ENCODE measurements at places on chromosomes 3 and 15.
A peak's percentile ranks its signal among the peaks of the same experiment; 100 is the strongest.

DNA sequence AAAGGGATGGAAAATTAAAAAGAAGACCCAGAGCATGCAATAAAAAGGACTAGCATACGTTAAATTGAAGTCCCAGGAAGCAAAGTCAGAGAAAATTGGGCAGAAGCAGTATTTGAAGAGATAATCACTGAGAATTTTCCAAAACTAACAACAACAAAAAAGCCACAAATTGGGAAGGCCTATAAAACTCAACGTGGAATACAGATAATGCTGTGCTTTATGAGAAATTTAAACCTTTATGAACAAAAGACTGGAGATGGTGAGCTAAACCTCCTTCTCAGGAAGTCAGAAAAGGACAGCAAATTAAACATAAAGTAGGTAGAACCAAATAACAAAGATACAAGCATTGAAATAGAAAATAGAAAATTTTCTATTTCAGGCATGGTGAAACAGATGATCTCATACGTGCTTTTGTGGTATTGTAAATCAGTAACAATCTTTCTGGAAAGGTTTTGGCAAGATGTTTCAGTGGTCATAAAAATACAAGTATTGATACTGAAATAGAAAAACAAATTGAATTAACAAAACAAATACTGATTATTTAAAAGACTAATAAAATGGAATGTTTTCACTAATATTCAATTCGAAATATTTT, 55.6 kb downstream of the LYSMD4 start:
- DNase-seq, result no peak

- DNase-seq, result no peak
Measured at GRCh38 chr3:106345353-106346027, 476.7 kb upstream of the CBLB start.

GRCh38 chr3:46221391-46221790, 13.3 kb upstream of the CCR1 start:
- peak; percentile 76 for DNase-seq

DNA sequence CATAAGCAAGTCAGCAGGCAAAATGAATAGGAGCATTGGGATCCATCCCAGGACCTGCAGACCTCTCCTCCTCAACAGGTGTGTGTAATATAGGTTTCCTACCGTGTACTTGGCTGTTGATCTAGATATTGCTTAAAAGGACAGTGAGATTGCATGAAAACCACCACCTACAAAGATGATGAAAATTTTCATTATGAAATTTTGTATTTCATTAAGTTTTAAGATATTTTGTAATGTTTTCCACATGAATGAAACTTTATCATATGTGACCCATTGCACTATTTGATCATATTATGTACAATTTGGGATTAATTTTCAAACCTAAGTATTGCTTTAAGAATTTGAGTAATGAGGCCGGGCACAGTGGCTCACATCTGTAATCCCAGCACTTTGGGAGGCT, 94.3 kb upstream of the TRPM1 start:
- no peak for DNase-seq

GRCh38 chr3:176623468-176624150, 573.7 kb downstream of the TBL1XR1 start:
- no peak for DNase-seq

GRCh38 chr3:71127052-71127831, 456.3 kb downstream of the FOXP1 start:
- peak; percentile 12 for DNase-seq

DNA sequence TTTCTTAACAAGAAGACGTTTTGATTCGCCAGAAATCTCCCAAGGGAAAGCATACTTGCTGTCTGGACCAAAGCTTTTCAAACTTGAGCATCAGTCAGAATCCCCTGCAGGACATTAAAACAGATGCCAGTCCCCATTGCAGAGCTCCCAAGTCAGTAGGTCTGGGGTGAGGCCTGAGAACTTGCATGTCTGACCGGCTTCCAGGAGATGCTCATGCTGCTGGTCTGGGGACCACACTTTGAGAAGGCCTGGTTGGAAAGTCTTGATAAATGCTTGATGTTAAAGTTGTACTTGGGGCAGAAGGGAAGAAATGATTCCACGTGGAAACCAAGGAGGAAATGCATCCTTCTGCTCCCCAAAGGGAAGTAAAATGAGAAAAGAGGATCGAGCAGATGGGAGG, 24.3 kb upstream of the CAV3 start:
- no peak for DNase-seq

- DNase-seq, result no peak
Measured at GRCh38 chr3:43005981-43006380, 26.9 kb downstream of the GASK1A start.

DNA sequence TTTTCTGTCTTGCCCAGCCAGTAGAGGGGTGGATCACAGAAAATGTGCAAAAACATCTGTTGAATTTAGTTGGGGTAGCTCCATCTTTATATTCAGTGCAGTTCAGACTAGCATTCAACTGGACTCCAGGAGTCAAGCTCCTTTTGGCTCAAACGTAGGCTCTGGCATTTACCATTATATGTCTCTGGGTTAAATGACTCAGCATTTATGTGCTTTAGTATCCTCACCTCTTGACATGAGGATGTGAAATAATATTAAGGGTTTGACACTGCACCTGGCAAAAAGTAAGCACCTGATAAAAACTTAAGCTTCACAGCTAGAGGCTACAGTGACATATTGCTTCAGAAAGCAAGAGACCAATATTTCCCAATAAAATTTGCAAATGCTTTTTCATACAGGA, 14.8 kb downstream of the PRC1 start:
- no peak for DNase-seq

GRCh38 chr3:120688121-120688520, 6.1 kb upstream of the HGD start:
- no peak for DNase-seq

- no peak for DNase-seq
Measured at GRCh38 chr3:4841776-4842440, 137.3 kb upstream of the BHLHE40 start.

- no peak for DNase-seq
Measured at GRCh38 chr15:42155546-42156242, 742 bp downstream of the PLA2G4F start.

- no peak for DNase-seq
Measured at GRCh38 chr3:151182349-151183079, 20.5 kb downstream of the GPR171 start.

DNA sequence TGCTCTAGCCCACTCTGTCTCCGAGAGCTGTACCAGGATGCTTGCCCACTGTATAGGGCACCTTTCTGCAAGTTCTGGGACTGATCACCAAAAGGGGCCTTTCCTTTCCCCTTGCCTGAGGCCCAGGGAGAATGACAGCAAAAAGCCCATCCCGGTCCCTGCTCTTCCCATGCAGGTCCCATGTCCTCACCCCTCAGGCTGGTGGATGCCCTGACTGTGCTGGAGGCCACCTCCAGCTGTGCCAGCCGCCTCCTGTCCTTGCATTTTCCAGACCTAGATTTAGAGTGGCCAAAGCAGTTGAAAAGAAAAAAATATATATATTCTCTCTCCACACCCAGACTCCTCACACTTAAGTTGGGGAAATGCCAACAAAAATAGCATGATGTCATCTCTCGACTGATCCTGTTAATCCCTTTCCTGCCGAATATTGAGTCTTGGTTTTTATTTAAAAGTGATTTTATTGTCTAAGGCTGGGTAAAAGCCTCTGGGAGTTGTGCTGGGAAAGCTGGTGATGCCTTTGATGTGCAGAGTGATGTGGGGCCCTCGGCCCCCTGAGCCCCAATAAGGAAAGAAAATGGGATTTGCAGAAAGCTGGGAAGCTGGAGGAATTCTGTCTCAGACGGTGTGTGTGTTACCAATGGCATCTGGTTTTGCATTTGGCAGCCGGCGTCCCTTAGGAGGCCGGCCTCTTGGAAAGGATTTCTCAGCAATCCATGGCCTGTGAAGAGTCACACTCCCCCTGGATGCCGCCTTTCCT, 29.3 kb upstream of the TPM1 start:
- no peak for DNase-seq

GRCh38 chr15:33262306-33262705, 48.5 kb upstream of the RYR3 start:
- DNase-seq, result no peak

DNA sequence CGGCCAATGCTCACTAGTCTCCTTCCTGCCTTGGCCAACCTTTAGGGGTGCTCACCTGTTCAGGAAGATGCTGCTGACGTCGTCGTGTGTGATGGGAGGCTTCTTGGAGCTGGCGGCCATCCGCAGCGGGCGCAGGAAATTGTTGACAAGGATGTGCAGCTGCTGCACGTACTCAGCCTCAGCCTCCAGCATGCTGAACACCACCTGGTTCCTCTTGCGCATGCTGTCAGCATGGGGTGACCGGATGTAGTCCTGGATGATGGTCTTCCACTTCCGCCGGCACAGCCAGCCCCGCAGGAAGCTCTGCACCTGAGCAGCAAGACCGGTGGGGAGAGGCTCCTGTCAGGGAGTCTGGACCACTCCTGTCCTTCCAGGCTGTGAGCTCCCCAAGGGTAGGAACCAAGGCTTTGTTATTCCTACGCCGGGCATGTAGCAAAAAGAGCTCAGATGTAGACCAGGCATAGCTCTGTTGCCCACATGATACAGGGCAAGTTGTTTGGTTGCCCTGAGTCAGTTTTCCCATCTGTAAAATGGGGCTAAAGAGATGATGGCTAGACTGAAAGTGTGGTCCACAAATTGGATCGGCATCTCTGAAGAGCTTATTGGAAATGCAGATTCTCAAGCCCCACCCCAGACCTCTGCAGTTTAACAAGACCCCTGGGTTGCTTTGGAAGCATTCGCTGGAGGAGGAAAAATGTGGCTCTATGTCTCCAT, 43.7 kb downstream of the RASGRF1 start:
- DNase-seq, result no peak

GRCh38 chr3:152278756-152279427, 10.2 kb downstream of the MBNL1 start:
- no peak for DNase-seq

- no peak for DNase-seq
Measured at GRCh38 chr3:109943181-109943580, 605.8 kb upstream of the DPPA4 start.

DNA sequence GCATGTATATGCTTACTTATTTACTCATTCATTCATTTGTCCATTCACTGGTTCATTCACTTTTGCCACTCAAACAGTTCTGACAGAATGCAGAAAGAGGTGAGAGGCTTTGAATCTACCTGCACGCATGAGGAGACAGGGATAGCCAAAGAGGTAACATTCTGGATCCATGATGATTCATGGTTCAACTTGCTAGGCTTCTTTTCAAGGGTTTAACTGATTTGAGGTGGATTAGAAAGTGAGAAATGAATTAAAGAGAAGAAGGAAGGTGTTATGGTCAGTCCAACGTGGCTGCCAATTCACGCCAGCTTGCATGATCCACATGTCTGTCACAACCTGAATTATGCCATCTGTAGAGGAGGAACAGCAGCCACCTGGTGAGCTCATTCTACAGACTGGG, 260.6 kb downstream of the ARRDC4 start:
- no peak for DNase-seq

DNA sequence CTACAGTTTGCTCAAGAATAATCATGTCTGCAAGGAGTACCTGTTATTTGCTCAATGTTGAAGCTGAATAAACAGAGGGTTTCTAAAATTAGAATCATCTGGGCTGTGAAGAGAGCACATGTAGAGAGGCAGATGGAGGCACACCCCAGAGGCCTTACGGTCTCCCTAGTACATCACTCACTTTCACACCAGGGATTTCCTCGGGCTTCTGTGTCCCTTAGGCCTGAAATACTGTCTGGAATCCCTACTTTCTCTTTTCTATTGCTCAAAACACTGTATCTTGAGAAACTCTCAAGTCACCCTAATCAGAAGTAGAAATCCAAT, 473.7 kb upstream of the ROBO2 start:
- DNase-seq, result no peak

DNA sequence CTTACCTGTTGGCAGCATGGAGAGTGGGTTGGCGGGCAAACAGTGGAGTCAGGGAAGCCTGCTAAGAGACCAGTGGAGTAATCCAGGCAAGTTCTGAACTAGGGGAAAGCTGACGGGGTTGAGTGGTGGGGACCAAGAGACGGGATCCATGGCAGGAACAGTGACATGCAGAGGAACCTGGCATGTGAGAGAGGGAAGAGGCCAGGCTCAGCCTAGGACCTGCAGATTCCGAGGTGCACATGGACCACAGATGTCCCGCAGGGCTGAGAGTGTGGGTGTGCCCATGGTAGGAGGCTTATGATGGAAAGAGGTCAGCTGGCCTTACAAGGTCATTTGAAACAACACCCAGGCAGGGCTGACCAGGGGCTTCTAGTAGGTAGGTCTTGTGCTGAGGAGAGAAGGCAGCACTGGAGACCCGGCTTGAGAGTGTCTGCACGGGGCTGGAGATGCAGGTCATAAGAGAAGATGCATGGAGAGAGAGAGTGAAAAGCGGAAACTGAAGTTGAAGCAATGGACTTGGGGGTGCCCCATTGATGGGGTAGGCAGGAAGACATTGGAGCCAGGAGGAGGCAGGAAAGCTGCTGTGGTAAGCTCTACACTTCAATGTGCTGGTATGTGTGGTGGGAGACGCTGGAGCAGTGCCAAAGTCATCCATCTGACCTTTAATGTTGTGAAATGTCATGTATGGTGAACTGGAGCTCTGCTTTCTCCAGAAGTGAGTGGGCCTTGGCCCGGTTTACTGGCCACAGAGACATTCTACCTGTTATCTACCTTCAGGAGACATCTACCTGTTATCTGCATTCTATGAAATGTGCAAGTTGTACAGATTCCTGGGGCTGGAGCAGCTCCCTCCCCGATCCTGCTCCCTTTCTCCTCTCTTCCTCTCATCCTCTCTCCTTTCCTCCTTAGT, 4.6 kb downstream of the SPSB4 start:
- no peak for DNase-seq

DNA sequence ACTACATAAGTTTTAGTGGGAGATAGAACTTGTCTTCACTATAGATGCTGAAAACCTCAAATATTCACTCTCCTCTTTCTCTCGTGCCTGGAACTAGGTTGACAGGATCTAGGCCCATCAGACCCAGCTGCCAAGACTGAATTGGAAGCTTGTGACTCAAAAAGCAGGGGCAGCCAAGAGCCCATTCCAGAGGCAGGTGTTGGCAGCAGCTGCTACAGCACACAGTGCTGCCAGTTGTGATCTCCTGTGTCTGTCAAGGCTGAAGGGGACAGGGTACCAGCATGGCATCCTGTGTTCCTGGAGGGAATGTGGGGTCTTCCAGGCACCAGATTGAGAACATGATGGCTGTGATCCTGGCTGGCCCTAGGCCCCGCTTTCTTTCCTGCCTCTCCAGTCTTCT, 92.5 kb upstream of the MB21D2 start:
- DNase-seq, result no peak

DNA sequence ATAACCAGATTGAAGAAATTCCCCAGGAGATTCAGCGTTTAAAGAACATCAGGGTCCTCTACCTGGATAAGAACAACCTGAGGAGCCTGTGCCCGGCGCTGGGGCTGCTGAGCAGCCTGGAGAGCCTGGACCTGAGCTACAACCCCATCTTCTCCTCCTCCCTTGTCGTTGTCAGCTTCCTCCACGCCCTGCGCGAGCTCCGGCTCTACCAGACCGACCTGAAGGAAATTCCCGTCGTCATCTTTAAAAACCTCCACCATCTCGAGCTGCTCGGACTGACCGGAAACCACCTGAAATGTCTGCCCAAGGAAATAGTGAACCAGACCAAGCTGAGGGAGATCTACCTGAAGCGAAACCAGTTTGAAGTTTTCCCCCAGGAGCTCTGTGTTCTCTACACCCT, 9.4 kb upstream of the LRRC34 start:
- DNase-seq, result no peak

GRCh38 chr3:105354429-105354828, 12.3 kb upstream of the ALCAM start:
- DNase-seq, result no peak
